CD4-positive, alpha-beta T cell treated with Interleukin-1 beta for 1 hour (primary cell): ENCODE measurements at places on chromosomes 16 and 17.

- DNase-seq, result no peak
Observed at GRCh38 chr17:32256012-32256700, 9.5 kb upstream of the RHBDL3 start.

GRCh38 chr16:71198408-71198807, 32.1 kb downstream of the HYDIN start:
- DNase-seq, result no peak

DNA sequence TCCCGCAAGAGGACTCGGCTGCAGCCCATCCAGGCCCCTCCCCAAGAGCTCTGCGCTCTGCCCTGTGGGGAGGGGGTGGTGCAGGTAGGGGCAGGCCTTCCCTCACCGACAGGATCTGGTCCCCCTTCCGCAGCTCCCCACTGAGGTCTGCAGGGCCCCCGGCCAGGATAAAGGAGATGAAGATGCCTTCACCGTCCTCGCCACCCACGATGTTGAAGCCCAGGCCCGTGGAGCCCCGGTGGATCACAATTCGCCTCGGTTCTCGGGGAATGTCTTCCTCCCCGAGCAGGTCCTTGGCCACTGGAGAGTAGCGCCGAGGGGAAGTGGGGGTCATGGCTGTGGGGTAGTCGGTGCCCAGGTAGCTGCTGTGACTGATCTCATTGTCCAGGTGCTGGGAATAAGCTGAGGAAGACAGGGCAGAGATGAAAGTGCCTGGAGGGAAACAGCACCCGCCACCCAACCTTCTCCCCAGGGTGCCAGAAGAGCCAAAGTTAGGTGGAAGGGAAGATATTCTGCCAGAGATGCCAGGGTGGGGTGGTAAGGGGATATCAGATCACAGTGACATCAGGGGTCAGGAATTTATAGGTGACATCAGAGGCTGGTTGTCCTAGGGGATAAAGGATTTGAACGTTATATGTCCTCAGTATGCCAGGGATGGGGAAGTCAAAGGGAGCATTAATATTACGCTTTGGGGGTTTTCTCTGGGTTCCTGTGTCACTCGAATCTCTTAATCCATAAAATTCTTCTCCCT, 17.7 kb upstream of the ASGR1 start:
- DNase-seq, result no peak

- no peak for DNase-seq
Observed at GRCh38 chr16:86716649-86717048, 138.3 kb downstream of the FOXL1 start.

DNA sequence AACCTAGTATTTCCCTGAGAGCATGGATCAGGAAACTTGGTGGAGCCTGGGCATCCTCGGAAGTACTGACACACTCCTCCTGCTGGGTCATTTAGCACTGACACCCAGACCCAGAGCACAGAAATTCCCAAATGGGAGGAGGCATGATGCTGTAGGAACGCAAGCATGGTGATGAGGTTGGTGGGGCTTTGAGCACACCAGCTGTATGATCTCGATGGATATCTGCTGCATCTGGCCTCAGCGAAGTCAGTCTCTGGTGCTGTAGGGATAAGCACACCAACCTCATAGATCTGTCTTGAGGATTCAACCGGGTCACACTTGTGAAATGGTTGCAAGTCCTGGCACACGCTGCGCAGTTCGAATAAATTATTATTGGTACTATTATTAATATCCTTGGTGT, 52.5 kb downstream of the SHISA6 start:
- DNase-seq, result no peak
